ENCODE measurements at places on chromosomes 1 and 21.

GRCh38 chr1:43340559-43340958, 2.9 kb downstream of the MPL start:
- H3K36me3 ChIP-seq: no peaks in the 10 kb centered on the region
- DNase-seq: no peak
- no peak overlapping the region for H3K4me3 ChIP-seq

GRCh38 chr1:165075725-165076370, 280.7 kb downstream of the LMX1A start:
- no peaks in the 10 kb centered on the region for H3K27me3 ChIP-seq
- no peaks in the 10 kb centered on the region for H3K4me1 ChIP-seq
- no peak overlapping the region for H3K27ac ChIP-seq
- DNase-seq: no peak
- H3K4me3 ChIP-seq: no peak overlapping the region

DNA sequence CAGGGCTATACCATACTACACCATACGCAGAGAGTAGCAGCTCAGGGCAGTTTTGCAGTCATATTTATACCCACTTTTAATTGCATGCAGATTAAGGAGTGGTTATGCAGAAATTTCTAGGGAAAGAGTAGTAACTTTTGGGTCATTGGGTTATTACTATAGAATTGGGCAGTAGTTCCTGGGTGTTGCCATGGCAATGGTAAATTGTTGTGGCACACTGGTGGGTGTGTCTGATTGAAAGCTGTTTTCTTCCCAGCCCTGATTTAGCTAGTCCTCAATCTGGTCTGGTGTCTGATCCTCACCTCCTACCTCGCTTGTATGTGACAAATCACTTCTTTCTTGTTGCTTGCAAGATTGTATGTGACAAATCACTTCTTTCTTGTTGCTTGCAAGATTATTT, 30.5 kb downstream of the CYP4A11 start:
- no peak overlapping the region for H3K4me3 ChIP-seq
- H3K4me1 ChIP-seq: no peaks in the 10 kb centered on the region
- no peak overlapping the region for H3K27ac ChIP-seq
- no peak for DNase-seq
- H3K36me3 ChIP-seq: no peaks in the 10 kb centered on the region

DNA sequence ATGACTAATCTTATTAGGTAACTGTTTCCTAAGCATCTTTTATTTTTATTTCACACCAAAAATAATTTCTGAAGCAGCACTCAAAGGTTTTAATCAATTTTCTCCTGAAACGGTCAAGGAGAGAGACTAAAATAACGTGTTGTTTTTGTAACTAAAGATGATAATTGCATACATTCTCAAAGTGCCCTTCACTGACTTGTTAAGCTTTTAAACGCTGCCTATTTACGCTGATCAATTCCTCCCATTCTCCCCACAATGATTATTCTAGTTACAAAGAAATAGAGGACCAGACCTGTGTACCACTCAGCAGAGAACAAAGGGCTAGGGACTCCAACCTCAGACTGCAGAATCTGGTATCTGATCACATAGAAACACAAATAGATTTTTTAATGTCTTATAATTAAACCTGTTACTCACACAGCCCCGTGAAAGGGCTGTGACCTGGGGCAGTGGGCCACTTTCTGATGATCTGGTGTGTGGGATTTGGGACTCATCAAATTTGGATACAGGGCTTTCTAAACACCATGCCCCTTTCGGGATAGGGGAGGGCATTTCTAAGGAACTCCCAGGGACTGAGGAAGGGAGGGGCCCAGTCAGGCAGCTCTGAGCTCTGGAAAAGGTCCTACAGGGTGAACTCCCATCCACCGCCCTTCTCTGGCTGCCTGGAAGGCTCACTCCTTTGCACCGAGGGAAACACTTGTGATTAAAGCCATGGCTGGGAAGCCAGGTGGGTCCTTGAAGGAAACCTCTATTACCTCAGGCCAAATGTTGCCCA, 65.2 kb downstream of the BCAR3 start:
- peaks cover 24% of the 10 kb centered on the region for H3K4me1 ChIP-seq
- peaks cover 6% of the 10 kb centered on the region for H3K27me3 ChIP-seq
- H3K4me3 ChIP-seq: no peak overlapping the region
- H3K36me3 ChIP-seq: peaks cover 2% of the 10 kb centered on the region

- H3K27me3 ChIP-seq: no peaks in the 10 kb centered on the region
- H3K4me1 ChIP-seq: no peaks in the 10 kb centered on the region
- H3K36me3 ChIP-seq: no peaks in the 10 kb centered on the region
- H3K27ac ChIP-seq: no peak overlapping the region
- DNase-seq: no peak
- H3K4me3 ChIP-seq: no peak overlapping the region
These were observed 589.1 kb upstream of the ADAMTS5 start for GRCh38 chr21:27555996-27556395.

- DNase-seq: no peak
- H3K27ac ChIP-seq: no peak within 1 kb of the TSS
- no peaks in the 10 kb centered on the region for H3K36me3 ChIP-seq
- peaks cover 21% of the 10 kb centered on the region for H3K4me1 ChIP-seq
- no peak within 1 kb of the TSS for H3K4me3 ChIP-seq
These were observed at the start of gene CRYBG2 for GRCh38 chr1:26353976-26354820. Gene CRYBG2, minus strand, starts transcription at chr1:26354130. Its CDS starts 7,473 bp downstream, at chr1:26346657.

- DNase-seq: no peak
- H3K27me3 ChIP-seq: no peaks in the 10 kb centered on the region
- H3K27ac ChIP-seq: no peak overlapping the region
- no peaks in the 10 kb centered on the region for H3K4me1 ChIP-seq
- no peak overlapping the region for H3K4me3 ChIP-seq
These were observed 23.4 kb upstream of the IRF2BP2 start for GRCh38 chr1:234633246-234634003.

- no peak overlapping the region for H3K4me3 ChIP-seq
- no peak overlapping the region for H3K27ac ChIP-seq
- H3K36me3 ChIP-seq: no peaks in the 10 kb centered on the region
- DNase-seq: no peak
- no peaks in the 10 kb centered on the region for H3K27me3 ChIP-seq
These were observed 524.1 kb downstream of the PTBP2 start for GRCh38 chr1:97245682-97246081.

DNA sequence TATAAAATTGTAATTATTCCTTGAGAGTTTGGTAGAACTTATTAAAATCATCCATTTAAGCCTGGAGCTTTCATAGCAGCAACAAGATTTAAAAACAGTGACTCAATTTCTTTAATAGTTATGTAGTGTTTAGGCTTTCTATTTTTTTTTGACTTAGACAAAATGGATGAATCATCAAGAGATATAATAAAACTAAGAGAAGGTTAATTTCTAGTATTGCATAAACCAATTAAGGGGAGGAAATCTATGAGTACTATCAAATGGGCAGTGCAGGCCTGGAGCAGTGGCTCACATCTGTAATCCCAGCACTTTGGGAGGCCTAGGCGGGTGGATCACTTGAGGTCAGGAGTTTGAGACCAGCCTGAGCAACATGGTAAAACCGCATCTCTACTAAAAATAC, 416.3 kb upstream of the USP24 start:
- H3K4me3 ChIP-seq: no peak overlapping the region
- H3K27me3 ChIP-seq: no peaks in the 10 kb centered on the region
- H3K27ac ChIP-seq: no peak overlapping the region
- no peaks in the 10 kb centered on the region for H3K36me3 ChIP-seq
- DNase-seq: no peak

DNA sequence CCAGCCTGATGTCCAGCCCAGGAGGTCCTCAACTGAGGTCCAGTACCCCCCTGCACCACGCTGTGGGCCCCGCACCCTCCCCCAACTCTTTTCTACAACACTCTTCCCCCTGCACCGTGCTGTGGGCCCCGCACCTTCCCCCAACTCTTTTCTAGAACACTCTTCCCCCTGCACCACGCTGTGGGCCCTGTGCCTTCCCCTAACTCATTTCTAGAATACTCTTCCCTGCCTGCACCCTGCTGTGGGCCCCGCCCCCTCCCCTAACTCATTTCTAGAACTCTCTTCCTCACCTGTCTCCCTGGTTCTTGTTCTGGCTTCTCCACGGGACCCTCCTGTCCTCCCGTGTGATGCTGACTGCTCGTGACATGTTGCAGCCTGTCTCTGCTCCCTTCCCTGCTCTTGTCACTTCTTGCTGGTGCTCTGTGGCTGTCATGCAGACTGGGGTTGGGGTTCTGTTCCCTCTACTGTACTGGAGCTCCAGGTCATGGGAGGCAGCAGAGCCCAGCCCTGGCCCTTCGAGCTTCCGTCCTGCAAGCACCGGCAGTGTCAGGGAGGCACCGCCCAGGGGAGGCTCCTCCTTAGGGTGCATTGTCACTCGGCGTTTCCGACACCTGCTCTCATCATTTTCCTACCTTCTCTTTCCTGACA, 160.1 kb upstream of the COL6A1 start:
- no peak overlapping the region for H3K27ac ChIP-seq
- no peaks in the 10 kb centered on the region for H3K27me3 ChIP-seq
- H3K36me3 ChIP-seq: no peaks in the 10 kb centered on the region
- H3K4me1 ChIP-seq: peaks cover 29% of the 10 kb centered on the region
- H3K4me3 ChIP-seq: no peak overlapping the region
- no peak for DNase-seq

- peak; percentile 75 for DNase-seq
- H3K4me3 ChIP-seq: peak within 1 kb of the TSS; percentile 86
- H3K36me3 ChIP-seq: no peaks in the 10 kb centered on the region
- H3K4me1 ChIP-seq: peaks cover 55% of the 10 kb centered on the region
These were observed at the start of gene NTRK1 for GRCh38 chr1:156860628-156861423. Gene NTRK1, plus strand, starts transcription at chr1:156860865. Its CDS starts 70 bp downstream, at chr1:156860935.

DNA sequence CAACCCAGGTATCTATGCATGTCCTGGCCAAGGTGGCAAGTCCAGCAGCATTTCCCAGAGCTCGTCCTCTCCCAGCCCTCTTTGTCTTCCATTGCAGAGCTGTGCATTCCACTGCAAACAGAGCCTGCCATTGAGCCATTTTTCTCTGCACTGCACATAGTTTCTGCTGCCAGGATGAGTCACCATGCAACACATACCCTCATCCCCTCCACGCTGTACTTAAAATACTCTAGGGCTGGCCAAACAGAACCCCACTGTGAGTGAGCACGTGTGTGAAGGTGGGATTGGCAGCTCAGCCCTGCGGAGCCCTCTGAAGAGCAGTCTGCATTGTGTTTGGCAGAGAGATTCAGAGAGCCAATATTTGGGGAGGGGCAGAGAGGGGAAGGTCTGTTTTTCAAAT, 3.9 kb upstream of the ATP1B1 start:
- H3K4me3 ChIP-seq: no peak overlapping the region
- DNase-seq: no peak
- H3K36me3 ChIP-seq: no peaks in the 10 kb centered on the region
- H3K27me3 ChIP-seq: peaks cover 15% of the 10 kb centered on the region
- no peak overlapping the region for H3K27ac ChIP-seq

DNA sequence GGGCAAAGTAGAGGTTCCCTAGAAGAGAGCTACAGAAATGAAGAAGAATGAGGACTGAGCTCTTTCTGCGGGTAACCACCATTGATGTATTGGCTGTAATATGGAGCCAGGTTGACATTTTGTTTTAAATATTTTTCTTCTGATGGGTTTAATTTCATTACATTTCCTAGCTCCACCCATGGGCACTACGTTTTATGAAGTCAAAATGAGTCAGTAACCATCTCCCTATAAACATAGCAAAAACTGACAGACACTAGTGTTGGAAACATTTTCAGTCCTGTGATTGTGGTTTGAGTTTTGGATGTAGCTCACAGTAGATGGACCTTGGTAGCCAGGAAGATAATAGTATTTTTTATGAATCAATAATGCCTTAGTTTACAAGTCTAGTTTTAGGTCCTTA, 470.4 kb upstream of the B3GALT2 start:
- no peaks in the 10 kb centered on the region for H3K27me3 ChIP-seq
- no peak for DNase-seq
- H3K27ac ChIP-seq: no peak overlapping the region
- peaks cover 14% of the 10 kb centered on the region for H3K4me1 ChIP-seq
- H3K4me3 ChIP-seq: no peak overlapping the region

DNA sequence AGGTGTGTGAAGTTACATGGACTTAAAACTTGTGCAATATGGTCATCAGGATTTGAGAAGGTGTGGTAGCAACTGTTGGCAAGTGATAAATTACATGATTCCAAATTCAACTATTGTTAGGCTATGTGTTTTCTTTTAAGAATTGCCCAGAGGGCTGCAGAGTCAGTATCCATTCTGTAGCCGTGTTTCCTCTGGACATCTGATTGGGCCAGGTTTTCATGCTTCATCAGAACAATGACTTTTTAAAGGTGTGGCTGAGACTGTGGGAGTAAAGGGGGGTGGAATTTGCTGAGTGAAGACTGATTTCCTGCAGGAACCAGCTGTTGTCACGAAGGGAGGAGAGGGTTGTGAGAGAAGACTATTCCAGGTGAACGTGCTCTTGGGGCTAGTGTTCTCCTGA, 1.7 kb upstream of the HRNR start:
- H3K36me3 ChIP-seq: no peaks in the 10 kb centered on the region
- peaks cover 6% of the 10 kb centered on the region for H3K27me3 ChIP-seq
- H3K27ac ChIP-seq: no peak overlapping the region
- DNase-seq: no peak
- no peaks in the 10 kb centered on the region for H3K4me1 ChIP-seq

DNA sequence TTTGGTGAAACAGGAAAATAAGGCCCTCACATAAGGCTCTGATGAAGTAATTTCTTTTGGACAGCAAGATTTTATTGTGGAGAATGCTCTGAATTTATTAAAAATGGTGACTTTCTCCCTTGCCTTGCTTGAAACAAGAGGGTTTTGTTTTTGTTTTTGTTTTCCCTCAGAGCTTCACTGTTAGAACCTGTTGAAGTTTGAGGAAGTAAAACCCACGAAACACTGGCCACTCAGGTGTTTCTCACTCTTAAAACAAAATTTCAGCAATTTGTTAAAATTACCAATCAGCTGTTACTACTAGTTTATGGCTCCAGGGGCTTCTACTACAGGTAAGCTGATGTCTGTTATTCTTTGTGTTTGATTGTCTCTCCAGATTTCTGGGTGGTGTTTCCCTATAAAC, 112.6 kb upstream of the B3GALT2 start:
- no peak overlapping the region for H3K27ac ChIP-seq
- no peak overlapping the region for H3K4me3 ChIP-seq
- no peaks in the 10 kb centered on the region for H3K36me3 ChIP-seq
- H3K27me3 ChIP-seq: peaks cover 1% of the 10 kb centered on the region
- DNase-seq: no peak
- no peaks in the 10 kb centered on the region for H3K4me1 ChIP-seq

DNA sequence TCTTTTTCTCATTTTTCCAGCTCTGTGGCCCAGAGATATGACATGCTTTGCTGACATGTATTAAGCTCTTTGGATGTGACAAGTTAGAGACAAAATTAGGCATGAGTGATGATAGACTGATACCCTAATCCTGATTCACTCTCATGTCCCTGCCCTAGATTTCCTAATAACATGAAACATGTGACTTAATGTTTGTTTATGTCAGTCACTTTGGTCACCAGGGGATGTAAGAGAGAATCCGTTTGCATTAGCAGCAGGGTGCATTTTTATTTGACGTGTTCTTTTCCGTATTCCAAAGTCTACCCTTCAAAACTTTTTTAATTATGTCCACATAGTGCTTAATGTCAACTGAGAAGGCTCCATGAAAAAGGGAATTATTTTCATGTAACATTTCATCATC, 192.4 kb downstream of the HMCN1 start:
- DNase-seq: no peak
- H3K27me3 ChIP-seq: no peaks in the 10 kb centered on the region
- no peak overlapping the region for H3K27ac ChIP-seq
- H3K4me1 ChIP-seq: no peaks in the 10 kb centered on the region
